Stimulated activated CD4-positive, alpha-beta T cell treated with anti-CD3 and anti-CD28 coated beads, Interleukin-1b, Interleukin-23, amount 100 ng/mL, for 1 hour (primary cell): ENCODE measurements at places on chromosomes 6 and 20.

GRCh38 chr6:87287251-87287650, 35.1 kb upstream of the SMIM8 start:
- DNase-seq = no peak

DNA sequence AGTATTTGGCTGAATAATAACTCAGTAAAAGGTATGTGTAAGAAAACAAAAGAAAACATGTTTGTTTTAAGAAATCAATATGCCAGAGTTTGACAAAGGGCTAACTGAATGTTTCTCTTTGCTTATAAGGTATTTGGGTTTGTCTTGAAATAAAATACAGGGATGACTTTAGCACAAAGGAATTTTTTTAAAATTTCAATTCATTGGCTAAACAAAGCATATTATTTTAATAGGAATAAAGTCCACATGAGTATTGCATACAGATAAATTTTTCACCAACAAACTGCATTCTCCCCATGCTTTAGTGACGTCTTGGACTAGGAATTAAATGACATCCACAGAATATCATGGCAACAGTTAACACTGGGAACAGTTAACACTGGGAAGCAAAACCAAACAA, 480.0 kb upstream of the JAG1 start:
- DNase-seq = no peak

- DNase-seq = no peak
These were observed 52.2 kb downstream of the TPBG start for GRCh38 chr6:82415820-82416219.

- DNase-seq = no peak
These were observed 7.9 kb downstream of the TAAR1 start for GRCh38 chr6:132651062-132651461.

- DNase-seq = no peak
These were observed 628 bp downstream of the RBM24 start for GRCh38 chr6:17281497-17282481.
